ENCODE measurements at places on chromosomes 3 and 15.

DNA sequence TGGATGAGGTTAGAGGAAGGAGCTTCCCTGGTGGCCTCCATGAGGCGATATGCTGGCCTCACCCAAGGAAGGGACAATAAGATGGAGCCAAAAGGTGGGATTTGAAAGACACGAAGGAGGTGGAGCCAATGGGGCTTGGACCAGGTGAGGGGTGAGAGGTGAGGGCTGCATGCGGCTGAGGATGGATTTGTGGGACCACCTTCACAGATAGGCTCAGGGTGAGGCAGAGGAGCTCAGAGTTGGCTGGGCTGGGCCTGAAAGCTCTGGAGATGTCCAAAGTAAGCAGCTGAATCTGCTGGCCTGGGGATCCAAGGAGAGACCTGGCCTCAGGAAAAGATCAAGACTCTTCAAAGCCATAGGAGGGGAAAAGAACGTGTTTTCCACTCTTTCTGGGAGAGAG is 49.8 kb downstream of the EXOG start:
- no peak for DNase-seq

GRCh38 chr3:141201122-141201521 is 30.5 kb upstream of the PXYLP1 start:
- DNase-seq: no peak

DNA sequence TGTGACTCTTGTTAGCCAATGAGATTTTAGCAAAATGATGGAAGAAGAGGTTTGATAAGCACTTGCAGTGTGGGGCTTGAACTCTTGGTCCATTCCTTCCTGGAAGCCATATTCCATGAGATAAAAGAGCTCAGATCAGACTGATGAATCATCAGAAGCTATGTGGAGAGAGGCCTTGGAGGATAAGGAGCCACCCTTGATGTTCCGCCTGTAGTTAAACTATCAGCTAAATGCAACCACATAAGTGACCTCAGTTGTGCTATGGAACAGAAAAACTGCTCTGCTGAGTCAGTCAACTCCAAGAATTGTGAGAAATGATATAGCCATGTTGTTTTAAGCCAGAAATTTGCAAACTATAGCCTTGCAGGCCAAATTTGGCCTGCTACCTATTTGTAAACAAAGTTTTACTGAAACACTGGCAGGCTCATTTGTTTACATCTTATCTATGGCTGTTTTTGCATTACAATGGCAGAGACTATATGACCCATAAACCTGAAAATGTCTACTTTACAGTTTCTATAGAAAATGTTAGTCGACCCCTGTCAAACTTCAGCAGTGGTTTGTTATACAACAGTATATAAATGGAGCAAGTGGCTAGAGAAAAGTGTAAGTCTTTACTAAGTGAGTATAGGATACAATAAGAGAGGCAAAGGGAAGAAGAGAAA is 27.6 kb upstream of the GAP43 start:
- no peak for DNase-seq

DNA sequence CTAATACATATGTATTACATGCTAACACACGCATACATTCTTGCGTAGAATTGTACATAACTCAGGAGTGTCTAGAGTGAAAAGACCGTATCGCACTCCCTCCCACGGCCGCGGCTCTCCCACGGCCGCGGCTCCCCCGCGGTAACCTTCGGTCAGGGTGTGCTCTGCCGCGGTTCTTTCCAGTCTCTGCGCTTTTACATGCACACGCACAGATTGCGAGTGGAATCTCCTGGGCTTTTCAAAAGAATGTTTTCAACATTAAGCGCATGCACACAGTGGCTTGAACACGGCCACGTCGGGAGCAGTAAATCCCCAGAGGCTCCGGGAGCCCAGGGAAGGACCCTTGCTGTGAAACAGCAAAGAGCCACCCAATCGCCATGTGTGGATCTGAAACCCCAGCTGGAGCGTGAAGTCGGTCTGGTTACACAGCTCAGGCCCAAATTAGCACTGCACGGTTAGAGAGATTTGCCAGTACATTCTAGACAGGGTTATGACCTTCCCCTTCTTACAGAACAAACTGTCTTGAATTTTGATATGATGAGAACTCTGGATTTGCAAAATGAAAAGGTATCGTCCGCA is 805 bp upstream of the RGMA start:
- DNase-seq: no peak

DNA sequence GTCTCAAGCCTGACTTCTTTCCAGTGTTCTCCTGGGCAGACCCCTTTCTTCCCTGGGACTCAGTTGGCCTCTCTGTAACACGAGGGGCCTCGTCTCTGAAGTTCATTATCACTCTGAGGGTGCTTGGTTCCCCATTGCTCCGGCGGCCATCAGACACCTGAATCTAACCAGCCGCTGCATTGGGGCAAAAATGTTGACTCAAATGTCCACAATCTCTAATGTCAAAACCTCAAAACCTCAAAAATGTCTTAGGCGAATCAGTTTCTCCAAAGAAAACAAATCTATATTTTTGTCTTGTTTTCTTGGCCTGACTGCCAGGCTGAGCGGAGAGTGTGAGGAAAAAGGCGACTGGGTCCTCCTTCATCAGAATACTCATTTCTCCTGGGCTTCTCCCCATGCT is 220.7 kb downstream of the VPS13C start:
- DNase-seq: no peak

GRCh38 chr3:128218548-128219257 is 65.4 kb downstream of the EEFSEC start:
- no peak for DNase-seq

DNA sequence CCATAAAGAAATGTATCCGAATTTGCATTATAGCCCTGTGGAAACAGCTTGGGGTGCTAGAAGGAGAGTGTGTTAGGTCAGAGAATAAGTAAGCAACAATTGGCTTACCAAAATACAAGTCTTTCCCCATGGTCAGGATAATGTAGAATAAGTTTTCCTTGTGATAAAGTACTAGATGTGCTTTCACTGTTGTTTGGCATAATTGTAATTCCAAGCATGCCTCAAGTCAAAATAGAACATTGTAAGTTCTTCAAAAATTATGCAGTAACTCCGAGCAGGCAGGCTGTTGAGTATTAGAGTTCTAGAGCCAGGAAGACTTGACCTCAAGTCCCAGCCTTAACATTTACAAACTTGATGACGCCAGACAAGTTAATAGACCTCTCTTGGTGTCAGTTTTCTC is 242.0 kb downstream of the TUSC7 start:
- DNase-seq: no peak

DNA sequence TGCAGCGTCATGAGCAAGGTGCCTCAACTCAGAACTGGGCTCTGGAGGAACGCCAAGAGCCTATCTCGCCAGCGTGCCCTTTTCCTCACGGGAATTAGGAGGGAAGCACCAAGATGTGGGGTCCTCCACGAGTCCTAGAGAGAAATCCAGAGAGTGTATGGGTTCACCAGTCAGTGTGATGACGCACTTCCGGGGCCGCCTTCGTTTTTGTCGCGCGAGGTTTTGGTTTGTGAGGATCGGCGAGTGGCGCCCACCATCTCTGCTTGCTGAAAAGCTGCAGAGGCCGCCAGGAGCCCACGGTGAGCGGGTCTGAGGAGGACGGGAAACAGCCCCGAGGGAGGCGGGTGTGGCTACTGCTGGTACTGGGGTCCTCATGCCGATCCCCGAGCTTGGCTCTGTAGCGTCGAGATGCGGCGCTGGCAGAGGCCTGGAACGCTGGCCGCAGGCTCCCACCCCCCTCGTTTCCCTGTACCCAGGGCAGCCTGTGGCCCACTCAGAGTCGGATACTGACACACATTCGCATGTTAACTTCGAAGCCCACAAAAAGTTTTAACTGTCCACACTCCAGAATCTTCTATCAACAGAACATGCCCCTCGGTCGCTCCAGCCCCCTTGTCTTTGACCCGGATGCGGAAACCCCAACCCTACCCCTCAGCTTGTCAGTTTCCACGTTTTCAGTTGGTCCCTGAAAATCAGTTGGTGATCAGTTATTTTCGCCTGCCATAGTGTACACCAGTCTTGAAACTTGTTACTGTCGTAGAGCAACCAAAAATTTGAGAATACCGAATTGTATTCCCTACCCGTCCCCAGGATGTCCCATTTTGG is 30.4 kb downstream of the ZNF662 start:
- DNase-seq: no peak

Measured in NCI-H1105 (cell line).